ENCODE measurements at places on chromosomes 3 and 15. TPM values are rescaled to one million over a fixed set of nuclear protein-coding genes. Genes with fewer than 3 reads are reported as not detected.

The CX3CR1 gene
- not detected for total RNA-seq

- DNase-seq: no peak
These were observed 1272.9 kb downstream of the ROBO1 start for GRCh38 chr3:78494851-78495250.

The TLR9 gene
- not detected for total RNA-seq

The XCR1 gene
- total RNA-seq: not detected

GRCh38 chr3:101966226-101966625 is 116.9 kb downstream of the NFKBIZ start:
- no peak for DNase-seq

The DUOXA2 gene
- total RNA-seq: not detected

The KBTBD8 gene
- 1.6 TPM for total RNA-seq

The LRRC15 gene
- 118 TPM for total RNA-seq

The GOLGA8T gene
- not detected for total RNA-seq

DNA sequence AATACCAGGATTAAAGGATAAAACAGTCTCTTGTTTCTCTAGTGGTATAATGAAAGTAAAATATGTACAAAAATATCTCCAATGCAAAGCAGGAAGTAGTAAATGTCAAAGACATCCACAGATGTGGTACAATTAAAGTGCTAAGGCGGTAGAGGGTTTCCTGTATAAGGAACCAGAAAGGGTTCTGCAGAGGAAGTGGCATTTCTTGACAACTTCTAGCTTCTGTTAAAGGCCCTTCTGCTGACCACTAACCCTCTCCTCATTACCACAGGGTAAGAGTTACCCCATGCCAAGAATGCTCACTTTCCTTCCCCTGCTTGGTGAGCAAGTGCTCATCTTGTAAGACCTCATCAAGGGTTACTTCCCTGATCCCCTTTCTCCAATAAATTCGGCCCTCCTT is 883.6 kb upstream of the NR2F2 start:
- DNase-seq: no peak

DNA sequence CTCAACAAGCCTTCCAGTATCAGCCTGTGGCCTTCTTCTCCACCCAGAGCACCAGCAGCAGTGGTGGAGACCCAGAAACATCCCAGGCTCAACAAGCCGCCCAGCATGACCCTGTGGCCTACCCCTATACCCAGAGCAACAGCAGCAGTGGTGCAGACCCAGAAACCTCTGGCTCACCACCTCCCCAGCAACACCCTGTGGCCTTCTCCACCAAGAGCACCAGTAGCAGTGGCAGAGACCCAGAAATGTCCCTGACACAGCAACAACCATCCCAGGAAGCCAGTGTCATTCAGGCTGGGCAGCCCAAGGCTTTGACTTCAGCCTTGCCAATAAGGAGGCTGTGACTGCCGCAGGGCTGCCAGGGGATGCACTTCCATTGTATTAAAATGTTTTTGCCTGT is 16.3 kb upstream of the EMC3 start:
- no peak for DNase-seq

DNA sequence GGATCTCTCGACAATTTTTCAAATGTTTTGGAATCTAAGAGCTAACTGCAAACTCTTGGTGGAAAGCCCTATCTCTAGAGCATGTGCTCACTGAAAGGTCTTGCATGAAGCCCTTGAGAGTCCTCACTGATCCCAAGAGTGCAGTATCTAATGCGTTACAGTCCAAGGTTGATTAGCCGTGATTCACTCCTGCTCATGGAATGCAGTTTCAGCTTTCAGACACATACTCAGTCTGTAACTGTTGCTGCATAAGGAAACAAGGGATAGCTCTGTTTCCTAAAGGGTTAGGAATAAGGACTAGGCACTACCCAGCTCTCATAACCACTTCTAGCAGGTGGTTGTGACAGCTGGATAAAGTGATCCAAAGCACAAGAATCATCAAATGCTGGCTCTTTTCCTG is 687.4 kb upstream of the CFAP20DC start:
- DNase-seq: no peak

- DNase-seq: peak; percentile 99
These were observed at the start of gene ALCAM for GRCh38 chr3:105366326-105367062. TSS of gene ALCAM (plus strand) at chr3:105366909.

DNA sequence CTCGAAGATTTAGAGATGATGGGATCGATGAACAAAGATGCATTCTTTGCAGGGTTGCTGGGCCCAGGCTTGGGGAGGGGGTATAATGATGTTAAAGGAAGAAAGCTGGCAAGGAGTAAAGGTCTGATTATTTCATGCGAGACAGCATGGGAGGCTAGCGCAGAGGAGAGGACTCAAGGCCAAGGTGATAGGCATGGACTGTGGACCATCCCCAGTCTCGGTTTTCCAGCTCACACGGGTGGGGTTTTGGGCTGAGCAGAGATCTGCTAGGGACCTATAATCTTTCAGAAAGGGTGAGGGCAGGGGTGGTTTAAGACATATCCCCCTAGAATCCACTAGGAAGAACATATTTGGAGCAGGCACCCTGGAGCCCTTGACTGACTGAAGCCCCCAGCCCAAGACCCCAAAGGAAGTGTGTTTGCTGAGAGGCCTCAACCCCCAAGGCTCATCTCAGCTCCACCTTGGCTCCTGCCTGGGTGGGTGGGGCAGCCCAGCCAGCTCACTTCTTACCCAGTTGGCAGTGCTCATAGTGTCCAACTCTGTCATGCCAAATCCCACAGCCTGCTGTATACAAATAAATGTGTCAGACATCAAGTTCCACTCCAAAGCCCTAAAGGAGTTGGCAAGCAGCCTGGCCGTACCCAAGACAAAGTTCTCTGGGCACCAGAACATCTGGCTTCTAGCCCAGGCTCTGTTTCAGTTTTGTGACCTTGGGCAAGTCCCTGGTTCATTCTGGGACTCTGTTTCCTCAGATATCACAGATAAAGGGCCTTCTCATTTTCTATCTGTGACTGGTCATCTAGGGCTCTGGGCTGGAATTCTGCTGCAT is 17.9 kb downstream of the ACSBG1 start:
- peak; percentile 19 for DNase-seq

DNA sequence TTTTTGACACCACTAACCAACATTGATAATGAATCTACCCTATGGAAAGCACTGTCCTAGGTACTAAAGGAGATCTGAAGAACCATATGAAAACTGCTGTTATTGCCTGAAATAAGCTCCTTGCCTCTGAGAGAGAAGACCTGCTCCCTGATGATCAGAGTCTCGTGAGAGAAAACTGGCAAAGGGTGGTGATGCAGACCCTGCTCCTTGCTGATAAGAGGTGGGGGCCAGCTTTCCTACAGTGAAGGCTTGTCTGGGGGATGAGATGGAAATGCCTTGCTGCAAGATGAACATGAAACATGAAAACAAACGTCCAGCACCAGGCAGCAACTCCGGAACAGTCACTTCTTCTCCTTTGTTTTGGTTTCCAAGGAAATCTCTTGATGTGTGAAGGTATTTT is 31.9 kb downstream of the RASGRP1 start:
- DNase-seq: no peak

The ZBTB11 gene
- 14.4 TPM for total RNA-seq

DNA sequence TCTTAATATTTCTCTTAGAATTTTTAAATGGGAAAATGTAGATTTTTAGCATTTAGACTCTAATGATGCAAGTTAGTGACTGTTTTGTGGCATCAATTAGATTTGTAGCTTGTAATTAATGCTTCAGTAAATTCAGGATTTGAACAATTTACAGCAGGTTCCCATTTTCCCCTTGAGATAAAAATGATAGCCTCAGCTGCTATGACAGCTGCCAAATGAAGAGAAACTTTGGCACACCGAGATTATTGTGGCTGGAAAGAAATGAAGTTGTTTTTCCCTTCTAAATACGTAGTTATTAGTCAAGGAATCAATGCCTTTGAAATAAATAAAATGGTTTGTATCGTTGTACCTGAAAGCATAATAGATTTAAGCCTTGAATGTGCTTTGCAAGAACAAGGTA is 206.4 kb upstream of the P2RY1 start:
- DNase-seq: no peak

GRCh38 chr15:93645594-93645993 is 556.6 kb upstream of the RGMA start:
- DNase-seq: no peak

The CYP1A2 gene
- total RNA-seq: not detected

DNA sequence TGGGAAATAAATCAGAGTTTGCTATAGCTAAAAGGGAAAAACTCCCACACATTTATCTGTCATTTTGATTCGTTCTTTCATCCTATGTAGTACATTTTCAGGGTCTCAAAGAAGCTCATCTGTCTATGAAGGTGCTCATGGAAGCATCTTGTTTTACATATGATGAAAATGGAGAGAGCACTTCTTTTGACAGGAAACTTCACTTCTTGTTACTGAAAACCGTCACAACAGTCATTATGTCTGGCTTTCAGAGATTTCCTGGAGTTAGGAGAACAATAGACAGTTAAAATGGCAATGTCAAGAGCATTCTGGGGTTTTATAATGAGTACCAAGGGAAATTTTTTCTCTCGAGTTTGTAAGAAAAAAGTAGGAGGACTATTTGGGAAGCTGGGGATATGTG is 83.3 kb downstream of the TMEM108 start:
- no peak for DNase-seq

The PLA1A gene
- not detected for total RNA-seq

The SCN11A gene
- not detected for total RNA-seq

The HACD2 gene
- total RNA-seq: 67.0 TPM
